ENCODE measurements at places on chromosomes 12 and 14. TPM values are rescaled to one million over a fixed set of nuclear protein-coding genes. Genes with fewer than 3 reads are reported as not detected.
A peak's percentile ranks its signal among the peaks of the same experiment; 100 is the strongest.

GRCh38 chr12:57875753-57876547 is 29.4 kb upstream of the CTDSP2 start:
- H3K27ac ChIP-seq: no peak overlapping the region
- no peak for DNase-seq
- H3K4me3 ChIP-seq: no peak overlapping the region
- no peaks in the 10 kb centered on the region for H3K27me3 ChIP-seq
- H3K36me3 ChIP-seq: no peaks in the 10 kb centered on the region

- no peak overlapping the region for H3K4me3 ChIP-seq
- H3K4me1 ChIP-seq: no peaks in the 10 kb centered on the region
- peaks cover 7% of the 10 kb centered on the region for H3K36me3 ChIP-seq
- DNase-seq: peak; percentile 65
These were observed 48.4 kb downstream of the ANAPC7 start for GRCh38 chr12:110355073-110355472.

GRCh38 chr12:59010118-59010517 is 89.8 kb upstream of the LRIG3 start:
- no peak for DNase-seq
- H3K4me1 ChIP-seq: peaks cover 7% of the 10 kb centered on the region
- no peak overlapping the region for H3K4me3 ChIP-seq
- no peaks in the 10 kb centered on the region for H3K27me3 ChIP-seq
- H3K27ac ChIP-seq: no peak overlapping the region

- H3K27me3 ChIP-seq: no peaks in the 10 kb centered on the region
- DNase-seq: peak; percentile 75
- H3K36me3 ChIP-seq: no peaks in the 10 kb centered on the region
- H3K4me1 ChIP-seq: peaks cover 62% of the 10 kb centered on the region
- H3K4me3 ChIP-seq: no peak overlapping the region
These were observed 473.1 kb downstream of the EGLN3 start for GRCh38 chr14:33477797-33478196.

GRCh38 chr12:88642675-88643431 is 62.6 kb upstream of the KITLG start:
- H3K4me1 ChIP-seq: no peaks in the 10 kb centered on the region
- H3K36me3 ChIP-seq: no peaks in the 10 kb centered on the region
- no peaks in the 10 kb centered on the region for H3K27me3 ChIP-seq

- DNase-seq: no peak
- no peak overlapping the region for H3K27ac ChIP-seq
- H3K4me1 ChIP-seq: peaks cover 2% of the 10 kb centered on the region
- no peaks in the 10 kb centered on the region for H3K27me3 ChIP-seq
These were observed 62.3 kb downstream of the FOS start for GRCh38 chr14:75340921-75341320.

DNA sequence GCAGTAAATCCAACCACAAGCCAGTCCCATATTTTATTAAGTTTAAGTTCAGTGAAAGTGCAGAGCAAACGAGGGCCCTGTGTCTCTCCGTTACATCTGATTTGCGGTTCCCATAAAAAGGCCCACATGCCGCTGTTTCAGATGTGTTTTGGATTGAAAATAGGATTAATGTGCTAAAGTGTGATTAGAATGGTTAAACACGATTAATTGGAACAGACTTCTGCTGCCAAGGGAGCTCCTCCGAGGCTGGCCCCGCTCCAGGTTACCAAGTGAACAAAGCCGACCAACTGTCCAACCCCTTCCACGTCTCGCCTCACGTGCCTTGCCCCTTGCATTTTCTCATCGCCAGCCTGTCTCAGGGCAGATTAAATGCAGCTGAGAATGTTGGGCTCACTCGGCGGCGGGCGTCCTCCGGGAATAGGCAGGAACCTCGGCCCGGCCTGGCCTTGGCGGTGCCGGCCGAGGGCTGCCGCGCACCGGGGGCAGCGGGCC is 166.5 kb upstream of the GSC start:
- peaks cover 9% of the 10 kb centered on the region for H3K4me1 ChIP-seq
- H3K36me3 ChIP-seq: no peaks in the 10 kb centered on the region
- H3K27ac ChIP-seq: no peak overlapping the region
- H3K4me3 ChIP-seq: no peak overlapping the region
- no peaks in the 10 kb centered on the region for H3K27me3 ChIP-seq

DNA sequence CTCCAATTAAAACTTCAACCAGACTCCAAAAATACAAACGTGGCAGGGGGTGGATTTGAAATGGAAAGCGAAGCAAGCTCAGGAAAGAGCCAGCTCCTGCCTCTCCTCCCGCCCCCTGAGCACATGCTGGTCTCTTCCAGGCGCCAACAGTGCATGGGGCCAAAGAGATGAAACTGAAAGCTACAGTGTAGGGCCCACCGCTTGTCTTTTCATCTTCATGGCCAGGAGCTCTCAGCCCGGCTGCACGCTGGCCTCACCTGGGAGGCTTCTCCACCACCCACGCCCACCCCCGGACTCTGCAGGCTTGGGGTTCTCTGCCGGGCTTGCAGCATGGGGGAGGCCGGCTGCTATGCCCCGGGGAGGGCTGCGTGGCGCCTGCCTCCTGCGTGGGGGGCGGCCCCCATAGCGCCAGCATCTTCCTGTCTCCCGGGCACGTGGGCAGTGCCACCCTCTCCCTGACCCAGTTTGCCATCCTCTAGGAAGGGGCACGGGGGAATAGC is 2.0 kb downstream of the RIMBP2 start:
- peak overlapping the region; percentile 71 for H3K4me3 ChIP-seq
- DNase-seq: peak; percentile 49
- H3K4me1 ChIP-seq: peaks cover 35% of the 10 kb centered on the region

GRCh38 chr12:26360062-26360461 is 164.7 kb downstream of the SSPN start:
- H3K27ac ChIP-seq: no peak overlapping the region
- H3K4me1 ChIP-seq: no peaks in the 10 kb centered on the region
- H3K36me3 ChIP-seq: no peaks in the 10 kb centered on the region
- H3K27me3 ChIP-seq: no peaks in the 10 kb centered on the region
- no peak for DNase-seq

DNA sequence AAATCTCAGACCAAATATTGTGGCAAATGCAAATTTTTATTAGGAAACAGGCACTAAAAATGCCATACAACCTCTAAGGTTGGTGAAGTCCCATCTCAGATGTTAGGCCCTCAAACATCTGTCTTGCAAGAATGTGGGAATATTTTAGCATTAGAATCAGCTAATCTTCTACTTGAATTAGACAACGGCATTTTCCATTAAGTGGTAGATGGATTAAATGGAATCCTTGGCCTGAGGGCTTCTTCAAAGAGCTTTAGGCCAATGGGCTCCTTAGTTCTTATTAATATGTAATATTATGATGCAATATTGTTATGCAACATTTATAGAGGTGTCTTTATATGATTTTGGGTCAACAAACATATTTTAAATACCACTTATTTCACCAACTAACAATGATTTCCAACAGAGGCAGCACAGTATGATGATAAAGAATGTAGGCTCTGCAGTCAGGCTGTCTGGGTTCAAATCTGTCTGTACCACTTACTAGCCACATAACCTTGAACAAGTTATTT is 122.9 kb upstream of the PLEKHA5 start:
- H3K4me1 ChIP-seq: peaks cover 54% of the 10 kb centered on the region
- no peak overlapping the region for H3K4me3 ChIP-seq
- DNase-seq: no peak

DNA sequence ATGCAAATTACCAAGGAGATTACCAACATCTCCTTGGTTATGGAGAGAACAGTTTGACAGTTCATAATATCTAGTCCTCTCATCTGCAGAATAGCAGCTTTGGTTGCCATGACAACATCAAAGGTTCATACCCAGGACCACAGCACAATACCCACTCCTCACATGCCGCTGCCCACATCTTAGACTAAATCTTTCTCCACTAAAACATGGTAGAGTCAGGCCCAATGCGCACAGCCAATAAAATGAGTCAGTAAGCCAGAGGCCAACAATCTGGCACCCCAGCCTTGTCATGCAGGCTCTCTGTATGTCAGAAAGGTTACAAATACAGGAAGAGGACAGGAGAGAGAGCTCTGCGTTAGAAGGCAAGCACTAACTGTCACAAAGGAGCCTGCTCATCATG is 70.6 kb downstream of the KCNK10 start:
- H3K4me1 ChIP-seq: peaks cover 26% of the 10 kb centered on the region

DNA sequence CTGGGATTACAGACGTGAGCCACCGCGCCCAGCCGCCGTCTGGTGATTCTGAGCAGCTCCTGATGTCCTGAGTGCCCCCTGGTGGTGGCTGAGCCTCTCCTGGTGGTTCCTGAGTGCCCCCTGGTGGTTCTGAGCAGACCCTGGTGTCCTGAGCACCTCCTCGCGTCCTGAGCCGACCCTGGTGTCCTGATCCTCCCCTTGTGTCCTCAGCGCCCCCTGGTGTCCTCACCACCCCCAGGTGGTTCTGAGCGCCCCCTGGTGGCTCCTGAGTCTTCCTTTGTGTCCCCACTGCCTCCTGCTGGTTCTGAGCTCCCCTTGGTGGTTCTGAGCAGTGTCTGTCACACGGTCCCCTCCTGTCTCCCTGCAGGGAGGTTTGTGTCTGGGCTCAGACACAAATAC is 1304.9 kb downstream of the TMEM121 start:
- no peak for DNase-seq
- H3K4me1 ChIP-seq: no peaks in the 10 kb centered on the region
- no peaks in the 10 kb centered on the region for H3K27me3 ChIP-seq
- no peaks in the 10 kb centered on the region for H3K36me3 ChIP-seq
- H3K27ac ChIP-seq: no peak overlapping the region
- no peak overlapping the region for H3K4me3 ChIP-seq

DNA sequence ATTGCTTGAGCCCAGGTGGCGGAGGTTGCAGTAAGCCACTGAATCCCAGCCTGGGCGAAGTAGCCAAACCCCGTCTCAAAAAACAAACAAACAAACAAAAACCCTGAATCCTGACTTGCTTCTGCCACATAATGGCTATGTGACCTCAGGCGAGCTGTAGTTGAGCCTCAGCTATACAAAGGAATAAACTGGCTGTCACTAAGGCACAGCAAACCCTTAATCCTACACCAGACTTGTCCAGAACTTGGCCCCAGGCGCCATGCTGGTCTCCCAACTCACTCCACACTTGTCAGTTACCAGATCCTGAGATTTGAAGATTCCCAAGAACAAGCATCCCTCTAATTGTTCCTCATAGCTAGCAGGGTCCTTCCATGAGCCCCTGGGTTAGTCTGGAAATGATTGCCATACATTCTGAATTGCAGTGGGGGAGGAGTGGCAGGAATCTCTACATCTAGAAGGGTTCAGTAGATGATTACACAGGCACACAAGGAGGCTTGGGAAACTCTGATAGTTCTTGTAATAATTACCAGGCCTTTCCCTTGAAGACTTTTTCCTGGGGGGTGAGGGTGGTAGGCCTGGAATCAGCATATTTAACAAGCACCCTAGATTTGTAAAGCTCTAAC is 9.9 kb downstream of the MAP3K12 start:
- no peak for DNase-seq
- H3K4me3 ChIP-seq: no peak overlapping the region
- peaks cover 23% of the 10 kb centered on the region for H3K4me1 ChIP-seq
- H3K27me3 ChIP-seq: no peaks in the 10 kb centered on the region

GRCh38 chr12:94239332-94239993 is 91.1 kb downstream of the PLXNC1 start:
- no peaks in the 10 kb centered on the region for H3K36me3 ChIP-seq
- H3K4me3 ChIP-seq: no peak overlapping the region
- no peak overlapping the region for H3K27ac ChIP-seq
- H3K27me3 ChIP-seq: no peaks in the 10 kb centered on the region
- no peak for DNase-seq

- no peak overlapping the region for H3K4me3 ChIP-seq
- DNase-seq: no peak
- no peak overlapping the region for H3K27ac ChIP-seq
- H3K27me3 ChIP-seq: no peaks in the 10 kb centered on the region
- H3K4me1 ChIP-seq: peaks cover 8% of the 10 kb centered on the region
These were observed 99.1 kb upstream of the NAP1L1 start for GRCh38 chr12:76183459-76184186.

DNA sequence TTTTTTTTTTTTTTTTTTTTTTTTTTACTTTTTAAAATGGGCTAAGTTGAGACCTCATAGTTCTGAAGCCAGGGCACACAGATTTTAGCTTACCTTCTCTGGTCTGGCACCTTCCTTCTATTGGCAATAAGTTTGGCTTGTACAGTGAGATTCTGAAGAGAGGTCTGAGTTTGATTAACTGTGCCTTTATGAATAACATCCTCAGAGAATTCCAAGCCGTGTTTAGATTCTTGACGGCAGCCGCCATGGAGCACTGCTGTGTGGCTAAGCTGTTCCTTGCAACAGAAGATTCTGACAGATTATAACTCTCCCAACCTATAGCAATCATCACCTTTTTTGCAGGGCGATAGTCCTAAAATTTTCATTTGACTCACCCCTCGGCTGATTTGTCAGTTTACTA is 354.9 kb upstream of the FAR2 start:
- H3K4me1 ChIP-seq: no peaks in the 10 kb centered on the region
- no peak for DNase-seq
- H3K27me3 ChIP-seq: no peaks in the 10 kb centered on the region
- H3K4me3 ChIP-seq: no peak overlapping the region

DNA sequence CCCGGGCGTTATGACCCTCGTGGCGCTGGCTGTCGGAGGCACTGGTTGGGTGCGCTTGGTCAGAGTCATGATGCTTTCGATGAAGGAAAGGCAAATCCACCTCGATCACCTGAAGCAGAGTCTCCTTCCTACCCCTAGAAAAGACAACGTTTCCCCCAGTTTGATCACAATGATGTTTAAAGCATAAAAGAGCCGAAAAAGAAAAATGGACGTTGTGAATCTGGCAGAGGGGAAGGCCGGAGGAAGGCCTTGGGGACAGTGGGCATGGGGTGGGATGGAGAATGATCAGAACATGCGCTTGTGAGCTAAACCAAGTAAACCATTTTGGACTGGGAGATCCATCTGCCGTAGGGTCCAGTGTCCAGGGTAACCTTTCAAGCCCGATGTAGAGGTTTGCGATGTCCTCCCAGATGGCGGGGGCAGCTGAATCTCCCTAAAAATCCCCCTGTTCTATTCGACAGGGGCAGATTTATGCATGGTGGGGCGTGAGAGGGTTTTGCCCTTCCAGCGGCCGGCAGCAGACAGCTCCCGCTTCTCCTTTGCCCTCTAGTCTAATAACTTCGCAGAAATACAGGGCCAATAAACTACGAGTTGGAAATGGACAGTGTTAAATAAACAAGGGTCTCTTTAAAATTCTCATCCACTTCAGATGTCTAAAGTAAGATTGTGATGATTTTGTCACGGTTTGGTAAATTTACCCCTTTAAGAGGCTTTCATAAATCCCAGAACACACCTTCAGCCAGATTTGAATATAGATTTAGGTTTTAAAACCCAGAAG is 2.3 kb upstream of the OTX2 start:
- peak overlapping the region; percentile 6 for H3K27ac ChIP-seq
- peak overlapping the region; percentile 98 for H3K4me3 ChIP-seq
- peak; percentile 48 for DNase-seq
- H3K36me3 ChIP-seq: peaks cover under 1% of the 10 kb centered on the region
- H3K4me1 ChIP-seq: peaks cover 68% of the 10 kb centered on the region

- H3K4me3 ChIP-seq: no peak overlapping the region
- H3K27me3 ChIP-seq: no peaks in the 10 kb centered on the region
- DNase-seq: no peak
- H3K4me1 ChIP-seq: peaks cover 6% of the 10 kb centered on the region
These were observed 44.9 kb downstream of the IFNG start for GRCh38 chr12:68114606-68115005.

The KCNC2 gene
- not detected for total RNA-seq

The POTEG gene
- total RNA-seq: not detected

The KRT84 gene
- not detected for total RNA-seq

The TAS2R31 gene
- total RNA-seq: 13.2 TPM

The SLC11A2 gene
- 66.5 TPM for total RNA-seq

The REP15 gene
- total RNA-seq: 0.34 TPM

The TAS2R10 gene
- total RNA-seq: 0.87 TPM

The EVL gene
- total RNA-seq: 49.2 TPM

The ABHD12B gene
- not detected for total RNA-seq
